ENCODE measurements at places on chromosomes 4 and X.

- DNase-seq = no peak
Observed at GRCh38 chr4:101954975-101955678, 164.6 kb downstream of the BANK1 start.

GRCh38 chr4:150510176-150510865, 71.6 kb upstream of the MAB21L2 start:
- DNase-seq = no peak

DNA sequence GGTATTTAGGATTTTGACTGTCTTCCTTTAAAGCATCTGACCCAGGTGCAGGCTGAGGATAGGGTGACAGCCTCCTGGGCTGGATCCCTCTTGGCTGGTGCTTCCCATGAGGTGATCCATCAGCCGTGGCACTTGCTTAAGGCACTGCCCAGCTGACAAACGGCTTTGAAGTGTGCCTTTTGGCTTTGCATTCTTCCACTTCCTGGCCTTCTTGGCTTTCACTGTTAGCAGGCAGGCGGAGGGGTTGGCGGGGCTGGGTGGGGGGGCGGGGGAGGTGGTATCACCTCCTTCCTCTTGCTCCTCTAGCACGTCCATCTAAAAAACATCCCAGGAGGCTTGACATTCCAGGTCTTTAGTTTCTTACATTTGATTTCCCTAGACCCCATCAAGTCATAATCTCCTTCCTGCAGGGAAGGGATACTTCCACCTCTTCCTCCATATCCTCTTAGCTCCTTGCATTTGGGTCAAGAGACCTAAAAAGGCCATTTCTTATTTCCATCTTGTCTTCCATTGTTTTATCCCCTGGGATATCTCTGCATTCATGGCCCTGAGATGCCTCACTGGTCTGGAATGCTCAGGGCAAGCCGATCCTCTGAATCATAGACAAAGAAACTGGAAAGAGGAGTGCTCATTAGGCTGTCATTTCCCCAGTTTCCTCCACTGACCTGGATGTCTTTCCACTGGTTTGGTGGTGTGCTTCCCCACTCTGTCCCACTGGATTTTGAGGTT, 11.3 kb upstream of the APLN start:
- no peak for DNase-seq

- peak; percentile 92 for DNase-seq
Observed at GRCh38 chrX:119693040-119693995, at the start of gene SEPTIN6. Gene SEPTIN6, minus strand, starts transcription at chrX:119693168. Its CDS starts 63 bp downstream, at chrX:119693105.

DNA sequence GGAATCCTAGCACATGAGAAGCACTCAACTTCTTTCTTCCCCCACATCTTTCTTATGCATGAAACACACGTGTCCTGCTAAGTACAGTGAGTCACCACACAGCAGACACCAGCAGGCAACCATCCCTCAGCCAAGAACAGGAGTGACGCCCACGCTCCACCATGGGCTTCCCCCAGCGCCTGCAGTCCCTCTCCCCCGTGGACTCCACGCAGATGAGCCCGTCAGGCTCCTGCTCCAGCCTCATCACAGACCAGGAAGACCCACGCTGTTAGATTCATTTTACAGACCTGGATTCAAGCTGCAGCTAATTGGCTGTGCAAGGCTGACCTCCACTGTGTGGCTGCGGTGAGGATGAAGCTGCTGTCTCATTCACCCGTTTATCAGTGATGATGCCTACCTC, 16.7 kb downstream of the HMX1 start:
- no peak for DNase-seq

GRCh38 chr4:55431710-55432336, 36.1 kb downstream of the TMEM165 start:
- no peak for DNase-seq

DNA sequence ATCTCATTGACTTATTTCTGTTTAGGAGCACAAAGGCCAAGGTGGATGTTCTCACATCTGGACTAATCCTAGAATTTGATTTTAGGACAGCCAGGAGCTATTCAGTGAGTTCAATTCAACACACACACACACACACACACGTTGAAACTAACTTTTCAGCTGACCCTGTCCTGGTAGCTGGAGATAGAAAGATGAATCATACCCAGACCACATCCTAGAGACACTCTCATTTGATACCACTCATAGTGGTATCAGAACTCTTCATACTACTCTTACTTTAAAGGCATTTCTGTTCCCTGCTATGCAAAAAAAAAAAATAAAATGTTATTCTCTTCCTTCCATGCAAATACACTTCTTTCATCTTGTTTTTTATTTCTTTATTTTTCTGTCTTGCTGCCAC, 36.7 kb downstream of the KLF8 start:
- no peak for DNase-seq

DNA sequence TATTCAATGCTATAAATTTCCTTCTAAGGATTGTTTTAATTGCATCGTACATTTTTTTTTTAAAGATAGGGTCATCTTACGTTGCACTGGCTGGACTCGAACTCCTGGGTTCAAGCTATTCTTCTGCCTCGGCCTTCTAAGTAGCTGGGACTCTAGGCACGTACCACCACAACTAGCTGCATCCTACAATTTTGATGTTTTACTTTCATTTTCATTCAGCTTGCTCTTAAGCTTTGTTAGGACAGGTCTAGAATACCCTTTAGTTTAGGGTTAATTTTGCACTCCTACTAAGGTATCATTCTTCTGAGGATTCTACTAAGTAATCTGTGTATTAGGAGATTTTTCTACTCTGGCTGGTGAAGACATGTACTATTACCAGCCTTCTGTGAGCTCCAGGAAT, 50.2 kb upstream of the C1GALT1C1 start:
- no peak for DNase-seq

- no peak for DNase-seq
Observed at GRCh38 chr4:5753766-5754528, 42.9 kb downstream of the EVC start.
